ENCODE measurements at places on chromosomes 5 and 9. TPM values are rescaled to one million over a fixed set of nuclear protein-coding genes. Genes with fewer than 3 reads are reported as not detected.
A peak's percentile ranks its signal among the peaks of the same experiment; 100 is the strongest.

The DRD1 gene
- total RNA-seq = not detected

The CAMK4 gene
- total RNA-seq = 68.7 TPM

The PAPPA gene
- total RNA-seq = not detected

The ARL14EPL gene
- total RNA-seq = not detected

The LMNB1 gene
- 172 TPM for total RNA-seq

The HARS2 gene
- 26.4 TPM for total RNA-seq

The BTNL3 gene
- total RNA-seq = not detected

The TMEM215 gene
- not detected for total RNA-seq

DNA sequence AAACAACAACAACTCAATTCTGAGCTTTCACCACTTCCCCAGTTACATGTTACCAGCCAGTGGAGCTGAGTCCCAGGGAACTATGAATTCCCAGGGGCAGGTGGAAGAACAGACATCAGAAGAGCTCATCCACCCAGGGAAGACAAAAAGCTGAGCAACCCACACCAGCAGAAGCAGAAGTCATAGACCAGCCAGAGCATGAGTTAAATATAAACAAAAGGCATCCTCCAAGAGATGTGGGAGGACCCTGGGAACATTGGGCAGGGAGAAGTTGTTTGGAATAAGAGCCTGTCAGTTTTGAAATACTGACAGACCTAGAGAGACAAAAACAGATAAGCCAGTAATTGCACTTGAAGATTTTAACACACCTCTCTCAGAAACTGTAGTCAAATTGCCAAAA is 102.3 kb upstream of the LMX1B start:
- no peak for DNase-seq
- peaks cover 8% of the 10 kb centered on the region for H3K27me3 ChIP-seq

DNA sequence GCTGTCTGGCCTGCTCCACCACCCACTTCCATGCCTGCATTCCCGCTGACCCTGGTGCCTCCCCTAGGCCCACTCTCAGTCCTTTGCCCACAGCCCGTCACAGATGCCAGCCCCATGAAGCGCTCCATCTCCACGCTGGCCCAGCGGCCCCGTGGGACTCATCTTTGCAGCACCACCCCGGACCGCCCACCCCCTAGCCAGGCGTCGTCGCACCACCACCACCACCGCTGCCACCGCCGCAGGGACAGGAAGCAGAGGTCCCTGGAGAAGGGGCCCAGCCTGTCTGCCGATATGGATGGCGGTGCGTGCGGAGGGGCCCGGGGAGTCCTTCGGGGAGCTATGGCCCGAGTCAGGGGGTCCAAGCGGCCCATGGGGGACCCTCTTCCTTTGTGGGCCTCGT is 242.5 kb downstream of the CACNA1B start:
- no peaks in the 10 kb centered on the region for H3K27me3 ChIP-seq
- no peaks in the 10 kb centered on the region for H3K36me3 ChIP-seq
- DNase-seq = no peak

GRCh38 chr5:98308231-98308630 is 465.2 kb upstream of the RGMB start:
- H3K27me3 ChIP-seq = no peaks in the 10 kb centered on the region
- no peak overlapping the region for H3K27ac ChIP-seq
- H3K36me3 ChIP-seq = no peaks in the 10 kb centered on the region
- no peaks in the 10 kb centered on the region for H3K4me1 ChIP-seq
- H3K4me3 ChIP-seq = no peak overlapping the region
- DNase-seq = no peak

DNA sequence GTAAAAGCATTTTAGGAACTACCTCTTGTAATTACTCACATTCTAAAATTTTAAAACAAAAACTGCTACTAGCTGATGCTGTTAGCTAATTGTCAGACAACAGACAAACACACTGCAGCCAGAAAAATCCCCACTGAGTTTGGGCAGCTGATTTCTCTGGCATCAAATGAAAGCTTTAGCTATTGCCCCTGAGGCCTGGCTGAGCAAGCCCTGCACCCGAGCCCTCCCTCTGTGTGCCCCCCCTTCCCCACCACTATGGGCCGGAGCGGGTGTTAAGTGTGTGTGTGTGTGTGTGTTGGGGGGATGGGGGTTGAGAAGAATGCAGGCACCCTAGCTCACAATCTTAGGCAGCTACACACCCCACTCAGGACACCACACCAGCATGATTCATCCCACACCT is 2.4 kb downstream of the NEUROG1 start:
- H3K27me3 ChIP-seq = peaks cover 19% of the 10 kb centered on the region
- H3K4me1 ChIP-seq = no peaks in the 10 kb centered on the region
- H3K4me3 ChIP-seq = no peak overlapping the region
- no peak overlapping the region for H3K27ac ChIP-seq

- DNase-seq = no peak
- H3K36me3 ChIP-seq = no peaks in the 10 kb centered on the region
- H3K4me3 ChIP-seq = no peak overlapping the region
These were observed 17.5 kb upstream of the CCDC192 start for GRCh38 chr5:127685662-127686061.

GRCh38 chr5:167684251-167684650 is 607.2 kb upstream of the WWC1 start:
- DNase-seq = no peak
- H3K27me3 ChIP-seq = no peaks in the 10 kb centered on the region
- H3K4me1 ChIP-seq = no peaks in the 10 kb centered on the region
- no peaks in the 10 kb centered on the region for H3K36me3 ChIP-seq
- H3K27ac ChIP-seq = no peak overlapping the region

- H3K4me3 ChIP-seq = no peak overlapping the region
- no peaks in the 10 kb centered on the region for H3K36me3 ChIP-seq
These were observed 332.2 kb downstream of the HTR1A start for GRCh38 chr5:63629951-63630630.

- H3K27me3 ChIP-seq = no peaks in the 10 kb centered on the region
- H3K4me3 ChIP-seq = no peak overlapping the region
- DNase-seq = no peak
- H3K4me1 ChIP-seq = no peaks in the 10 kb centered on the region
These were observed 142.6 kb downstream of the CARTPT start for GRCh38 chr5:71861682-71862081.

- no peak overlapping the region for H3K4me3 ChIP-seq
- H3K4me1 ChIP-seq = no peaks in the 10 kb centered on the region
- no peak overlapping the region for H3K27ac ChIP-seq
- no peak for DNase-seq
- H3K27me3 ChIP-seq = no peaks in the 10 kb centered on the region
These were observed 732.9 kb downstream of the MTRR start for GRCh38 chr5:8601831-8602354.

DNA sequence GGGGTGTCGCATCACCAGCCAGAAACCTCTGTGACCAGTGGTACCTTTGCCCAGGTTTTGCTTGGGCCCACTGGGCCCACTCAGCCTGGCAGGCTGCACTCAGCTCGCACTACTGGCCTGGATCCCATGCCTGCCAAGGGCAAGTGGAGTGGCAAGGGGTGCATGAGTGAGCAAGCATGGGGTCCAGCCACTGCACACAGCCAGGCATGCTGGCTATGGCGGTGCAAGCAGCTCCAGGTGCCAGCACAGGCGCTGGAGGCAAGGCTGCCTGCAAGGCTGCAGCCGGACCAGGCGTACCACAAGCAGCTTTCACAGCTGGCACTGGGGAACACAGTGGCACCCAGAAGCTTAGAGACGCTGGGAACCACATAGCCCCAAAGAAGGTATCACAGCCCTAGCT is 80.1 kb downstream of the NLN start:
- no peak for DNase-seq
- peaks cover 11% of the 10 kb centered on the region for H3K4me1 ChIP-seq
- no peak overlapping the region for H3K27ac ChIP-seq
- H3K36me3 ChIP-seq = no peaks in the 10 kb centered on the region
- H3K27me3 ChIP-seq = no peaks in the 10 kb centered on the region

GRCh38 chr5:87121304-87122150 is 146.2 kb upstream of the RASA1 start:
- H3K27me3 ChIP-seq = no peaks in the 10 kb centered on the region
- peak overlapping the region; percentile 2 for H3K27ac ChIP-seq
- peak overlapping the region; percentile 10 for H3K4me3 ChIP-seq
- DNase-seq = no peak

DNA sequence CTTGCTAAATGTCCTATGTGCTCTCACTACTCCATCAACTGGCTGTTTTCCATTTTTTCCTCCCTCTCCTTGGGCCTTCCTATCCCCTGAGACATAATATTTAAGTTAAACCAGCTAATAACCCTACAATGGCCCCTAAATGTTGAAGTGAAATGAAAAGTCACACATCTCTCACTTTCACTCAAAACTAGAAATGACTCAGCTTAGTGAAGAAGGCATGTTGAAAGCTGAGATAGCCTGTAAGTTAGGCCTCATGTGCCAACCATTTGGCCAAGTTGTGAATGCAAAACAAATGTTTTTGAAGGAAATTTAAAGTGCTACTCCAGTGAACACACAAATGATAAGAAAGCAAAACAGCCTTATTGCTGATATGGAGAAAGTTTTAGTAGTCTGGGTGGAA is 48.8 kb upstream of the CDH10 start:
- H3K36me3 ChIP-seq = no peaks in the 10 kb centered on the region
- H3K4me3 ChIP-seq = no peak overlapping the region
- H3K27ac ChIP-seq = no peak overlapping the region
- no peaks in the 10 kb centered on the region for H3K27me3 ChIP-seq
- H3K4me1 ChIP-seq = no peaks in the 10 kb centered on the region

DNA sequence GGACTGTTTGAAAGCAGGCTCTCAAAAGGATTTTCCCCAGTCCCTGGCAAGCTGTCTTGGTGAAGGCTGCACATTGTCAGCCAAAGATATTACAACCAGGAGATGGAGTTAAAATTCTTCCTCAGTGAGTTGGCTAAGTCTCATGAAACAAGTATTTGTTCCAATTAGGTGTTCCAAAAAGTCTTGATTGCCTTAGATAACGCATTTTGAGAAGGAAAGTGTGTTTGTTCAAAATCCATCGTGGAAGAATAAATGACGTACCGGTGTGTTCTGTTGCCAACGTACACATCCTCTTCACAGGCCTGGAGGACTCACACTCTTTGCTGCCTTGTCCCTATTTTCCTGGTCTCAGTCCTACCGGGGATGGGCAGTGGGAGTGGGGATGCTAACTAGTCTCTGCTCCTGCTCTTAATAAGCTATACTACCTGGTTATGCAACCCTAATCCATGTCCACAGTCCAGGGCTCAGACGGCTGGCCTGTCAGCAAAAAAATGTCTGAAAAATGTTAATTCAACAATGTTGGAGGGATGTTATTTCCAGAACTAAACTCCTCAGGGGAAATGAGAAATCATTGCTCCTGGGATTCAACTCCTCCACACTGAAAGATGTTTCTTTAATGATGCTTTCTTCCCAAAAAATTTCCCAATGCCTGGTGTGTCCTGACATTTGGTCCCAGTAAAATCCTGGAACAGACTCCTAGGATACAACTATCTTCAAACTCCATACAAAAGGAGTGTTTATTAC is 175.3 kb upstream of the KLF9 start:
- no peaks in the 10 kb centered on the region for H3K4me1 ChIP-seq
- no peaks in the 10 kb centered on the region for H3K36me3 ChIP-seq
- H3K27ac ChIP-seq = no peak overlapping the region
- H3K4me3 ChIP-seq = no peak overlapping the region

DNA sequence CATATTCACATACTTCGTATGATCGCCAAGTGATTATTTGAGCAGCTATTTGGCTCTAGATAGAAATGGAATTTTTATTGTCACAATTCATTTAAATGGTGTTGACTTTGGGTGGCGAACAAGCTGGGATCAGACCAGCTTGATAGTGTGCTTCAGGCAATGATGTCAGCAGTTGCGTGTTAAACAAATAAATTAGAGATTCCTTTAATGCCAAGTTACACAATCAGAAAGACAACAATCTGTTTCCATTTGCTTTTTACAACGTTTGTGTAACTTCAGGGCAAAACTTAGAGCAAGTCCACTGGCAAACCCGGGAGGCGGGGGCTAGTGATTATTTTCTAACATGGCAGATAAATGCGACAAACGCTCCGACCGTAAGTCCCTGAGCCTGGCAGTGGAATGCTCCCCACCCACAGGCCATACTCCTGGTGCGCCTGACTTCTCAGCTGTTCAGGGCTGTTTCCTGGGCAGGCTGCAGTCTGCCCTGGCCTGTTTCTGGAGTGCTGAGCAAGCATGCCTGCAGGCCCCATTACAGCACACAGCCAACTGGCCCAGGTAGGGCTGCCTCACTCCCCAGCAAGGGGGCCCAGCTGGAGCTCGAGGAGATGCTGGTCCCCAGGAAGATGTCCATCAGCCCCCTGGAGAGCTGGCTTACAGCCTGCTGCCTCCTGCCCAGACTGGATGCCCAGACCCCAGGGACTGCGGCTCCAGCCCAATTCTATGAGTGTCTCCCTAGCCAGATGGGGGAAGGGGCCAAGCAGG is 88.7 kb downstream of the BASP1 start:
- DNase-seq = no peak
- no peak overlapping the region for H3K27ac ChIP-seq
- H3K36me3 ChIP-seq = no peaks in the 10 kb centered on the region
- H3K4me1 ChIP-seq = no peaks in the 10 kb centered on the region

GRCh38 chr5:175895686-175896102 is 24.3 kb downstream of the CPLX2 start:
- H3K4me3 ChIP-seq = peak overlapping the region; percentile 26
- no peak overlapping the region for H3K27ac ChIP-seq
- no peaks in the 10 kb centered on the region for H3K27me3 ChIP-seq
- DNase-seq = peak; percentile 57
- H3K4me1 ChIP-seq = peaks cover 18% of the 10 kb centered on the region
- no peaks in the 10 kb centered on the region for H3K36me3 ChIP-seq

DNA sequence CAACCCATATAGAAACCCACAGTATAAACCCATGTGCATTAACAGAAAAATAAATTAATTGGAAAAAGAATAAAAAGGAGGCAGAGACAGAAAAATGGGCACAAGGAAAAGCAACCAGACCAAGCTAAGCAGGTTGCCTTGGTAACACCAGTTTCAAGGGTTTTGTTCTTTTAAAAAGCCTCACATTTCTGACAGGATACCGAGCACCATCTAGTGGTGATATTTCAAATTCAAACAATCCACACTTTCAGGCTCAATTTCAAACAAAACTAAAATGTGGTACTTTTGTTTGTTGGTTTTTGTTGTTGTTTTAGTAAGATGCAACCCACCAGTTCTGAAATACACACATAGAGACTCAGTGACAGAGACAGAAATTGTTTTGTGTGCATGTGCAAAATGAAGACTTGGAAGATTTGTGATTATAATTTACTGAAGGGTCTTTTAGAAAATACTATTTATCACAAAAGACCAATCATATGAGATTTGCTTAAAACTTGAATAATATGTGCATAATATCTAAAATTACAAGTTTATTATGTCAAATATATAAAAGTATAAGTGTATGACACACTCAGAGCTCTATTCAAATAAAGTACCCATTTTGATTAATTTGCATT is 318.2 kb downstream of the SLCO4C1 start:
- H3K27me3 ChIP-seq = no peaks in the 10 kb centered on the region
- no peaks in the 10 kb centered on the region for H3K36me3 ChIP-seq
- H3K4me3 ChIP-seq = no peak overlapping the region
- no peak for DNase-seq

- H3K4me1 ChIP-seq = no peaks in the 10 kb centered on the region
- no peaks in the 10 kb centered on the region for H3K36me3 ChIP-seq
- no peak for DNase-seq
- no peak overlapping the region for H3K4me3 ChIP-seq
- H3K27ac ChIP-seq = no peak overlapping the region
These were observed 2068.0 kb downstream of the MAT2B start for GRCh38 chr5:165573445-165573844.
